MG63 (cell line): ENCODE measurements at places on chromosomes 3 and 15. TPM values are rescaled to one million over a fixed set of nuclear protein-coding genes. Genes with fewer than 3 reads are reported as not detected.

DNA sequence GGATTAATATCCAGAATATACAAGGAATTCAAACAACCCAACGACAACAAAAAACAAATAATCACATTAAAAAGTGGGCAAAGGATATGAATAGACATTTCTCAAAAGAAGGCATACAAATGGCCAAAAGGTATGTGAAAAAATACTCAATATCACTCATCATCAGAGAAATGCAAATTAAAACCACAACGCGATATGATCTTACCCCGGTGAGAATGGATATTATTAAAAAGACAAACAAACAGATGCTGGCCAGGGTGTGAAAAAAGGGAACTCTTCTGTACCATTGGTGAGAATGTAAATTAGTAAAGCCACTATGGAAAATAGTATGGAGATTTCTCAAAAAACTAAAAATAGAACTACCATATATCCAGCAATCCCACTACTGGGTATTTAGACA is 43.5 kb upstream of the MEF2A start:
- DNase-seq, result no peak

Gene TIGIT
- total RNA-seq, result not detected in 2 replicates

GRCh38 chr3:73073091-73073707 is 11.7 kb downstream of the EBLN2 start:
- peak; percentile 3 for DNase-seq

Gene ZNF80
- total RNA-seq, result not detected in 2 replicates

Gene ATP13A5
- total RNA-seq, result not detected in 2 replicates

- no peak for DNase-seq
Observed at GRCh38 chr3:162022911-162023310, 526.3 kb downstream of the OTOL1 start.
